Stomach (tissue), 19 donors: ENCODE measurements at places on chromosomes 12 and 14. TPM values are rescaled to one million over a fixed set of nuclear protein-coding genes. Genes with fewer than 3 reads are reported as not detected.

DNA sequence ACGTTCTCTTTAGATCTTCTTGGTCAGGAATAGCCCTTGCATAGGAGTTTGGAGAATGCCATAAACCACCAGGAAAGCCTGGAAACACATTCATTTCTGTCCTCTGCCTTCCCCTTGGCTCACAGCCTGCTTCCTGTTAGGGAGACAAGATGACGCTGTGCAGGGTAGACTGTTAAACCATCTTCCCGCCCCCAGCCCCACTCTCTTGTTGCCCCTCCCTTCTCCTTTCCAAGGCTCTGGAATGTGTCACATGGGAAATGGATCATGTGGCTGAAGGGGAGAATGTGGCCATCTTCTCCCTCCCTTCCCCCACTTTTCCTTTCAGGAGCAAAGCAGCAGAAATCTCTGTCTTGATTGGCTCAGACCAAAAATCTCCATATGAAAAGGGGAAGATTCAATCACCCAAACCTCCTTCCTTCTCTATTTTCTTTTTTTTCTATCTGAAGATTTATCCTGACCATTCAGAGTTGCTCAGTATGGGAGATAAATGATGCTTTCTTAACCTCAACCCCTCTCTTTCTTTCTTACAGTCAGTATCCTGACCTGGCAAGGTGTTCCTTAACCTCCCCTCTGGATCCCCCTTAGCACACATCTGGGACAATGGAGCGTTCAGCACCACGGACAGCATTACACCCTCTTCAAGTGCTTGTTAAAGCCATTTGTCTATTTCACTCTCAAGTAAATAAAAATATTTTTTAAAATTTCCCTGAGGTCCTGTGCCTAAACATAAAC, 11.4 kb downstream of the GPR19 start:
- DNase-seq = no peak

- no peak for DNase-seq
Observed at GRCh38 chr14:78469947-78470346, 299.8 kb downstream of the NRXN3 start.

DNA sequence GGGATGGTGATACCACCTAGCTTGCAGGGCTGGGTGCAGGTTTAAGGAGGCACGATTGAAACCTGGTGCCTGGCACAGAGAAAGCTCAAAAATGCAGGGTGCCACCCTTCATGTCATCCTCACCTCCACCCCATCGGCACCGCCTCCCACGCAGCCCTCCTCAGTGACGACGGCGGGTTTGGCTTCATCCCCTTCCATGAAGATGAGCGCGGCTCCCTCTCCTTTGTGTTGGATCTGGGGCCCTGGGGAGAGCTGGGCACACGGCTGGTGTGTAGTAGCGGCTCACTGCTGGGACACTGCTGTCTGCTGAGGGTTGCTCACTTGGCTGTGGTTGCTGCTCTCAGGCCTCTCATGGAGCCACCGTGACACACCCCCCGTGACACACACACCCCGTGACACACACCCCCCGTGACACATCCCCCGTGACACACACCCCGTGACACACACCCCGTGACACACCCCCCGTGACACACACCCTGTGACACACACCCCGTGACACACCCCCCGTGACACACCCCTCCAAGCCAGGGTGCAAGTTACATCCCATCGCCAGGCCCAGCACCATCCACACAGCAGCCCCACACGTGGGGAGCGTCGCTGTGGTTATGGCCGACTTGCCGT, 42.9 kb upstream of the FZD10 start:
- no peak for DNase-seq

DNA sequence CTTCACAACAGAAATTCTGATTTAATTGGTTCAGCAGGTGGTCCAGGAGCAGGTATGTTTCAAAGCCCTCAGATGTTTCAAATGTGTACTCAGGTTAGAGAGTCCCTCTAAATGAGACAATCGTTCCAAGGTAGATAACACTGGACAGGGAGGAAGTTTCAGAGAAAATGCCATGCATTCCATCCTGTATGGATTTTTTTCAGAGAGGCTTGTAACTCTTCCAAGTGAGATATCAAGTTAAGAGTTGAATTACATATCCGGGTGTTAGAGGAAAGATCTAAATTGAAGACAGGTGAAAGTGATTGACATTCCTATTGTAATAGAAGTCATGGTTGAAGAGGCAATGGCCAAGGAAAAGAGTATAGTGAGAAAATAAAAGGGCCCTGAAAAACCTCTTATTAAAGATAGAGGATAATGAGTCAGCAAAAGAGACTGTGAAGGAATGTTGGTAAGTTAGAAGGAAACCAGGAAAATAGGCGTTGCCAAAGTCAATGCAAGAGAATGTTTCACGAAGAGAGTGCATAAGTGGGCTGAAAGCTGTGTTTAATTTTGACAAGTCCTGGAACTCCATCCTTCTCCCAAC, 105.8 kb downstream of the BMP4 start:
- no peak for DNase-seq

SLC4A8 gene
- 9.7 TPM for total RNA-seq

- no peak for DNase-seq
Observed at GRCh38 chr14:103856607-103857006, 9.2 kb upstream of the PPP1R13B start.

DNA sequence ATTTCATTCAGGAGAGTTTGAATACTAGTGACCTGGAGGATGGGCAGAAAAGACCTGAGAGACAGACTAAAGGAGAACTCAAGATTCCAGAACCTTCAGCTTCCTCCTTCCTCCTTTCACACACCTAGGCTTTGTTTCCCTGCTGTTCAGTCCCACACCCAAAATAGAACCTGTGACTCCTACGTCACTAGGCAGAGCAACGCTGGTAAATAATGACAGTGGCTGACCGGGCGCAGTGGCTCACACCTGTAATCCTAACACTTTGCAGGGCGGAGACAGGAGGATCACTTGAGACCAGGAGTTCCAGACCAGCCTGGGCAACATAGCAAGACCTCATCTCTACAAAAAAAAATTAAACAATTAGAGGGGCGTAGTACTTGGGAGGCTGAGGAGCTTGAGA, 166.4 kb upstream of the FKBP4 start:
- peak; percentile 56 for DNase-seq

KRT79 gene
- not detected for total RNA-seq

DNA sequence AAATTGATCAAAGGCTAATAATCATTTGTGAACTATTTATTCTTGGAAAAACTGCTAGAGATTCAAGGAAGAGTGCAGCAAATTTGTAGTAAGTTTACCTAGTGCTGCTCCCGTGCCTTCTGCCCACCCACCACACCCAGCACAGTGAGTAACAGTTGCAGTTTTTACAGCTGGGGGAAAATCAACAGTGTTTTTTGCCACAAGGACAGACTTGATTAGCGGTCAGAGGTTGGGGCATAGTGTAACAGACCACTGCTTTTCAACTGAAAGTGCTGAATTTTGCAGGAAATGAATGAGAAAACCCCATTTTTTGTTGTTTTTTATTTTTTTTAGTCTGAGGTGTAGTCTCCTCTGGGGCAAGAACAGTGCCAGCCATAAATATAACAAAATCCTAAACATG, 7.5 kb upstream of the KLRK1 start:
- DNase-seq = no peak

DNA sequence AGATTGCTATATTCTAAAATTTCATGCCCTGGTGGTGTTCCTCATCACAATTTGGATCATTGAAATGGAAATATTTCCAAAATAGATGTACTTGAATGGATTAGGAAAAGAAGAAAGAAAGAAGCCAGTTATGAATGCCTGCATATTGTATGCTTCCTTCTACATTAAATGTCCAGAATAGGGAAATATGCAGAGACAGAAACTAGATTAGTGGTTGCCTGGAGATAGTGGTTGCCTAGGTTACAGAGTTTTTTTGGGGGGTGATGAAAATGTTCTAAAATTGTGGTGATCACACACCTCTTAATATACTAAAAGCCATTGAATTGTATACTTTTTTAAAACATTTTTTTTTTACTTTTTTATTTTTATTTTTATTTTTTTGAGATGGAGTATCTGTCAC, 18.0 kb downstream of the TUBA1A start:
- no peak for DNase-seq

- DNase-seq = no peak
Observed at GRCh38 chr12:11807458-11807857, 158.0 kb downstream of the ETV6 start.

CLEC14A gene
- not detected for total RNA-seq

DNA sequence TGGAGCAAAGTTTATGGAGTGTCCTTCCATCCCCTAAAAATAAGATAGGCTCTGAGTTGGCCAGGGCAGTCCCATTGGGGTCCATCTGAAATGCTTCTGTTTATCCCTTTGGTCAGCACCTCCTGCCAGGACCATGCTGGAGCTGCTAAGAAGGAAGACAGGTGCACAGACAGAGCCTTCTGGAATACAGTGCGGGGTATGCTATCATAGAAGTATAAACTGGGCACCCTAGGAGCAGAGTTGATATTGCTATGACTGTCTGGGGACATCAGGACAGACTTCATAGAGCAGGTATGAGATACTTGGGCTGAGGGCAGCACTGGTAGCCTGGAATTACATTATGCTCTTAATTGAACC, 170.4 kb upstream of the HIF1A start:
- DNase-seq = no peak

DNA sequence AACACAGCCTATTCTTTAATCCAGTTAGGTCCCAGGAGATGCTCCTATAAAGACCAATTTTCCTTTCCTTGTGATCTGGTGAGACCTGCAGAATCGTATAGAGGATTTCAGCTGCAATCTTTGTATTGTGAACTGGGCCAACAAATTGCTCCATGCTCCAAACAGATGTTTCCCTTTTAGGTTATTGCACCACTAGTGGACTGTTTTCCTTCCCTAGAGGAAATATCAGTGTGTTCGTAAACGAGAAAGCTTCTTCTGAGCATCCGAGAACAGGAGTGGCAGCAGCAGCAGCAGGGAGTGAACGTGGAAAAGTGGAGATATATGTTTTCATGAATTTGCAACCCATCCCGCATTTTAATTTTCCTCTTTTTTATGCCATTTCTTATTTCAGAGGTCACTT, 344.1 kb upstream of the PDE3A start:
- no peak for DNase-seq

- no peak for DNase-seq
Observed at GRCh38 chr12:10025236-10025635, 5.2 kb upstream of the CLEC9A start.

- DNase-seq = no peak
Observed at GRCh38 chr14:77323571-77323970, 2.7 kb downstream of the GSTZ1 start.

PRB2 gene
- not detected for total RNA-seq

NID2 gene
- total RNA-seq = 20.4 TPM
